Activated naive CD4-positive, alpha-beta T cell treated with anti-CD3 and anti-CD28 coated beads for 36 hours (primary cell): ENCODE measurements at places on chromosomes 7 and 10. TPM values are rescaled to one million over a fixed set of nuclear protein-coding genes. Genes with fewer than 3 reads are reported as not detected.

Gene STRIP2
- total RNA-seq: 76.0 TPM

Gene AQP1
- total RNA-seq: 0.25 TPM

Gene METTL27
- total RNA-seq: 2.2 TPM

Gene WNT16
- total RNA-seq: not detected

Gene GFRA1
- not detected for total RNA-seq

Gene AHR
- 24.5 TPM for total RNA-seq

Gene ITIH5
- total RNA-seq: not detected

Gene HTR5A
- not detected for total RNA-seq

- DNase-seq: no peak
These were observed 651 bp upstream of the ARPC1A start for GRCh38 chr7:99325001-99325493.

GRCh38 chr10:49571388-49571787 lies 32.5 kb upstream of the ERCC6 start:
- no peak for DNase-seq

GRCh38 chr7:85413718-85414117 lies 226.9 kb upstream of the SEMA3D start:
- DNase-seq: no peak

GRCh38 chr7:94043299-94043698 lies 39.1 kb upstream of the BET1 start:
- DNase-seq: no peak

DNA sequence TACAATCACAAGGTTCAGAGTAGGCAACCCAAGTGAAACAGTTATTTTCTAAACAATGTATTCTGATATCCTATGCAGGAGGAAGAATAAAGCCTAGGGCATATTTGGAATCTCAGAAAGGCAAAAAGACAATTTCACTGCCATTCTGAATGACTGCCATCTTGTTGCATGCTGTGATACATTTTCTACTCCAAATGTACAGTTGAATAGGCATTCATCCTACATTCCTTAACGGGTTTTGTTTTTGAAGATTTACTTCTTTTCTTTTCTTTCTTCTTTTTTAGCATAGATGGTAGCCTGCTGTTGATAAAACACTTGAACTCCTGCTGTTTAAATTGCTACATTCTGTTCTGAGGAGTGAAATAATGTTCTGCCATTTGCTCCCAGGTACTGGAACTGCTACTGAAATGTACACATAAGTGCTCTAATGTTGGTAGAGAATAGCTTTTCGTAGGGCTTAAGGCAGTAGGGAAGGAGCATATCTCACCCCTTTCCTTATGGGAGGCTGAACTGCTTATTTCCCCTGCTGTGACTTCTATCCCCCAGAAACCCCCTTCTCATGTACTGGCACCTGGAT lies 506.8 kb downstream of the DNAJB9 start:
- DNase-seq: no peak

DNA sequence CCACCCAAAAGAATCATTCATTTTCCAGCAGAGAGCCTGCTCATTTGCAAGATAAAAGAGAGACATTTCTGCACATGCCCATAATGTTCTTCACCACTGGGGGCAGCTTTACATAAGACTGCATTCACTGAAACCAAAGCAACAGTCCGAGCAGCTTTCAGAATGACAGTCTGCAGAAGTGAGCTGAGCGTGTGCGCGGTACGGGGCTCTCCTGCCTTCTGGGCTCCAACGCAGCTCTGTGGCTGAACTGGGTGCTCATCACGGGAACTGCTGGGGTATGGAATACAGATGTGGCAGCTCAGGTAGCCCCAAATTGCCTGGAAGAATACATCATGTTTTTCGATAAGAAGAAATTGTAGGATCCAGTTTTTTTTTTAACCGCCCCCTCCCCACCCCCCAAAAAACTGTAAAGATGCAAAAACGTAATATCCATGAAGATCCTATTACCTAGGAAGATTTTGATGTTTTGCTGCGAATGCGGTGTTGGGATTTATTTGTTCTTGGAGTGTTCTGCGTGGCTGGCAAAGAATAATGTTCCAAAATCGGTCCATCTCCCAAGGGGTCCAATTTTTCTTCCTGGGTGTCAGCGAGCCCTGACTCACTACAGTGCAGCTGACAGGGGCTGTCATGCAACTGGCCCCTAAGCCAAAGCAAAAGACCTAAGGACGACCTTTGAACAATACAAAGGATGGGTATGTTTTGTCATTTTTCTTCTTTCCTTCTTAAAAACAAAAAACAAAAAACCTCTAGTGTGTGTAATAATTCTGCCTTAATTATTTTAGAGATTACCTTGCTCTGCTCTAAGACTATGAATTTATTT lies at the start of gene LRRTM3:
LRRTM3 (plus strand) TSS at position 141 of the 820 bp plus-strand sequence.
- DNase-seq: peak; percentile 33

DNA sequence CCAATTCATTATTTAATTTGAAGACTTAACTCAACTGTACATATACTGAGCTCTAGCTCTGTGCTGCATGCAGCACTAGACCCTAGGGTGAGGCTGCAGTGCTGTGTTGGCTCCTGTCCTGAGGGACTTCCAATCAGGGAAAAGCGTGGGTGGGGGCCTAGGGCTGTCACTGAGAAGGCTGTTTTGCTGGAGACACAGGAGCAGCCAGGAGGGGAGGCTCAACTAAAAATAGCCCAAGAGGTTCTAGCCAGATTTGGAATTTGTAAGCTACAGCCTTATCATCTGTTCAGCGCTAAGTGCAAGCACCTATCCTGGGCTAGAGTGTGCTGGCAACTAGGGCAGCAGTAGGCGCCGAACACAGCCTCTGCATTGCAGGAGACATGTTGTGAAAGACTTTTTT lies 121.1 kb downstream of the VWC2 start:
- no peak for DNase-seq

DNA sequence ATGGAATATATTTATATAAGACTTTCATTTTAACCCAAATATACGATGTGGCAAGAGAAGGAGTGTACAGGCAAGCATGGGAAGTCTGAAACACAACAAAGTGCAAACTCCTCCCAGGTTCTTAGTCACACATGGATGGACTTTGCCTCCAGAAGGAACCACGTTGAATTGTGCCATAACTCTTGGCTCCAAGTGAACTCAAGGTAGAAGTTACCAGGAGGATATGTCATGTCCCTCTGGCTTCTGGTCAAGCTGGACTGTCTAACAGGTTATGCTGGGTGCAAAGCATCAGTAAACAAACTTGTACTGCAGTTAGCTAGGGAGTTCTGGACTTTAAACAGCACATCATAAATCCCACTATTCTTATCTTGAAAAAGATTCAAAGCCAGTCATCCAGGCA lies 328.3 kb upstream of the TEX47 start:
- DNase-seq: no peak

DNA sequence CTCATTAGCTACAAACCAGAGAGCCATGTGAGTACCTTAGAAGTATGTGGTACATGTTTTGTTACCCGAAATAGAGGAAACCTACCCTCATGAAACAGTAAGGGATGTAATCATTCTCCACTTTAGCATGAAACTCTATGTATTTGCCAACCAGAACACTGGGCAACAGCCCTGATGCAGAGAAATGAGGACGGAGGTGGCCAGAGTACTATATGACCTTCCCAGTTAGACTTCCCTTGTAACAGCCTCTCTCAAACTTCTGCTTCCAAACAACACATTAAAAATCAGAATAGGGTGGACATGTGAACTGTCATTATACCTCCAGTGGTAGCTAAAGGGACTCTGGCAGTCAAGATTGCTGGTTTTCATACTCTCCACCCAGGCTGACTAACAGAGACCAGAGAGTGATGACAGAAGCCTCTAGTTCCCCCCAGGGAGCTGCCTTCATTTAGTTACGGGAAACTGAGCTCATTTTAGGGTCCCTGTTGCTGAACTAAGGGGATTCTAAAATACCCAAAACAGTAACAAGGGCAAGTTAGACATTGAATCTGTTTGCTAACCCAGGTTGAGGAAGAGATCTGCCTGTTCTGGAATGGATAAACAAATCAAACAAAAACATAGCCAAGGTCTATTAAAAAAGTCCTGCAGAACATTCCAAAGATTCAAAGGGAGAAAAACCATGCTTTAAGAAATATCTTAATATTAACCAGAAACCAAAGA lies 83.1 kb downstream of the VPS41 start:
- no peak for DNase-seq

- DNase-seq: peak; percentile 88
These were observed 55.9 kb downstream of the UPF2 start for GRCh38 chr10:11986593-11987216.

DNA sequence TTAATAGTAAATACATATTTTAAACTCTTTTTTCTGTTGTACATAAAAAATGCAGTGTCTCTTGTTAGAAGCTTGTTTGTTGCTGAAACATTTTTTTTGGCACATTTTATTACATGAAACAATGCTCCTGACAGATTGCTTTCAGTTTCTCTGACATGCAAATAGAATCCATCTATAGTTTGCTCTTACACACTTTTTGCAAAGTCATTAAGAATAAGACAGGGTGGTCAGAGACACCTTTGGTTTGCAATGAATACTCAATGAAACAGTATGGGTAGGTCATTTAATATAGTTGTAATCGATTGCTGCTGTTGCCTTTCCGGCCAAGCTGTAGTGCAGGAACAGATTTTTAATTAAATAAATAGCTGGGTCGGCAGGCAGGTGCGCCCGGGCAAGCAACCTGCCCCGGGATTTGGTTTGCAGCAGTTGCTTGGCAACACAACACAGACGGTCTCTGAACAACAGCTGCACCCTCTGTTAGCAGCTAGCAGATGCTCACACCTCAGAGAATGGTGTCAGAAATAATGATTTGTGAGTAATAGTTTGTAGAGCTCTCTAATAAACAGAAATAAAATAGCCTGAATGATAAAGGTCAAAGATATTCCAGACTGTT lies 115.7 kb upstream of the CACNA2D1 start:
- DNase-seq: no peak
